ENCODE measurements at places on chromosomes 11 and 22.
A peak's percentile ranks its signal among the peaks of the same experiment; 100 is the strongest.

GRCh38 chr22:28239941-28240340 is 320.9 kb upstream of the PITPNB start:
- DNase-seq: no peak

DNA sequence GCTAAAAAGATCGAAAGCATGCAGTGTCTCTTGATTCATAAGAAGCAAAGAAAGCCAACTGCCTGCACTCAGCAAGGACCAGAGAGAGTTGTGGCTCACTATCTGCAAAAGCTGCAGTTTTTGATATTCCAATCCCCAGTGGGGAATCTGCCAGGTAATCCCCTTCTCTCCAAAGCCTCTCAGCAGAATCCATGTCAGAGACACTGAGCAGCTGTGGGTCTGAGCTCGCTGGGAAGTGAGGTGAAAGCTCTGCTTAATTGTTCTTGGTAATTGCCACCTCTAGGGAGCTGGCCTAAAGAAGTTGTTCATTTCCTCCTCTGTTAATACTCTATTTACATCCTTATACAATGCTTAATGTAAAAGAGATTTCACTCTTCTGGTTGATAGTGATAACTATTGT is 261.3 kb upstream of the LRRC4C start:
- DNase-seq: no peak

- DNase-seq: no peak
Observed at GRCh38 chr11:45745065-45745811, 59.7 kb upstream of the SLC35C1 start.

DNA sequence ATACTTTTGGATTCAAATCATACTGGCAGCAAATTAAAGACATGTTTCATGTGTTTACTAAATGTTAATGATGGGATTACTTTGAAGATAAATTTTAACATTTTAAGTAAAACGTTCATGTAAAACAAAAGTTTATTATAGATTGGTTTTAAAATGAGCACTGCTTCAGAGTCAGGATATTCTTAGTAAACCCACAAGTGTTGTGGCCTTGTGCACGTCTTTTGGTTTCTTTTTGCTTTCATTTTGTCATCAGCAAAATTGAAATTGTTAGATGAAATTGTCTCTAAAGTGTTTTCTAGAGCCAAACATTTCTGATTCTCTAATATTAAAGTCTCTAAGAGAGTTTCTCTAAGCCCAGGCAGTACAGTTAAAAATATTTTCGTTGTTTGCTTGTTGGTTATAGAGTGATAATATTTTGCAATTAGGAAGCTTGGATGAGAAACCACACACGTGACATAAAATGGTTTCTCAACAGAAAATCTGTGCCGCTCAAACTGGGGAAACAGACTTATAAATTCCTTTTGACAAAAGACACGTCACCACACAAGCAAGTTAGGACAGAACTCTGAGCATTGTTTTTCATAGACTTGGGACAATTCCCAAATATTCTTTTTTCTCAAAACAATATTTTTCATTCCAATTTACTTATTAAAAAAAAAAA is 164.4 kb downstream of the TEAD1 start:
- no peak for DNase-seq

DNA sequence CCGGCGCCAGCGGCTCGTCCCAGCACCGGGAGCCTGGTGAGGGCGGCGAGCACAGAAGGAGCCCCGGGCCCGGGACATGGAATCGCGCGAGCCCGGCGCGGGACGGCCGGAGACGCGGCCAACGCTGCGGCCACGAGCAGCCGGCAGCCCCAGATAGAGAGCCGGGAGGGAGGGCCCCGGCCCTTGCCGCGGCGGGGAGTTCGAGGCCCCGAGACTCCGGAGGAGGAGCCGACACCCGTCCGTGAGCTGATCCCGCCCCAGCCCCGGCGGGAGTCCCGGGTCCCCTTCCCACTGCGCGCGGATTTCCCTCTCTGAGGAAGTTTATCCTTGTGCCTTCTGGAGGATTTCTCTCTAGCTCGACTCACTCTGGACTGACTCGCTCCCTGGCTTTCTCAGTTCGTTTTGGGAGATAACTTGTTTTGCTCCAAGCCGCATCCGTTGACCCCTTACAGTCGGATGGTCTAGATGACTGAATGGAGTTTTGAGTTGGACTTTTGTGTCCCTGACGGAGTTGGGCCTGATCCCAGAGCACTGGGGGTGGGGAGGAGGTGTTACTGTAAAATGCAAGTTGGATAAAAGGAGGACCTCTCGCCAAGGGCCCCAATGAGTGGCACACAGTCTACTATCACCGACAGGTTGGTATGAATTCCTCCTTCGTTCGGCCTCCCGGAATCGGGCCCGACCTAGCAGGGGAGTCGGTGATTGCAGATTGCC is 585 bp downstream of the ARHGEF12 start:
- no peak for DNase-seq

DNA sequence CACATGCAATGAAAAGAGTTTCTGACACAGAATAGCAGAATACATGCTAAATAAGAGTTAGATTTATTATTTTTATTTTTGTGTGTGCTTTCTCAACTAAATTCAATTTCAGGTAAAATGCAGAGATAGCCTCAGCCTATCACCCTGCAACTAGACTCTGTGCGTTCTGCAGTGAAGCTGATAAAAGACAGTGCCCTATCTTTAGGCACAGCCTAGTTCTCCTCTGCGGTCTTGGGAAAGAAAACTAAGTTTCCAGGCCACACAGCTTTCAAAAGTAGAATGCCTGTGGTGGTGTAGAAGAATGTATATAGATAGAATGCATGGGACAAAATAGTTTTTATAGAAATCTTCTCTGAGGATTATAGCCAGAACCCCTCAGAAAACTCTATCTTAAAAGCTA is 12.0 kb upstream of the MMP1 start:
- DNase-seq: no peak

DNA sequence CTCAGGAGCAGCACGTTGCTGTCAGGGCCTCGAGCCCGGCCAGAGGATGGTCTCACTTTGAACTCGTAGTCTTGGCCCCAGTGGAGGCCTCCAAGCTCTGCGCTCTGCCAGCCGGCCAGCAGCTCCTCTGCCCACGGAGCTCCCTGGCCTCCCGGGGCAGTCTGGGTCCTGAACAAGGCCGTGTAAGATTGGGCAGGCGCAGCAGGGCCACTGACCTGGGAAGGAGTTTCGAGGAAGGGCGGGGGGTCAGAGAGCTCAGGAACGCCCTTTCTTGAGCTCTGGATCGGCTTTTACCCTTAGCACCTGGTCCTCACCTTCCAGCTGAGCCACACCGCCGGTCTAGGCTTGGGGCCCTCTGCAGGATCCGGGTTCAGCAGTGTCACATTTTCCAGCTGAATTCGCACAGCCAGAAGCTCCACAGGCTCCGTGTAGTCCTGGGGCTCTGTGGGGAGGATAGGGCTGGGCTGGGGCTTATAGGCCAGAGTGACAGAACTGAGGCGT is 2.1 kb downstream of the ROBO4 start:
- DNase-seq: no peak

DNA sequence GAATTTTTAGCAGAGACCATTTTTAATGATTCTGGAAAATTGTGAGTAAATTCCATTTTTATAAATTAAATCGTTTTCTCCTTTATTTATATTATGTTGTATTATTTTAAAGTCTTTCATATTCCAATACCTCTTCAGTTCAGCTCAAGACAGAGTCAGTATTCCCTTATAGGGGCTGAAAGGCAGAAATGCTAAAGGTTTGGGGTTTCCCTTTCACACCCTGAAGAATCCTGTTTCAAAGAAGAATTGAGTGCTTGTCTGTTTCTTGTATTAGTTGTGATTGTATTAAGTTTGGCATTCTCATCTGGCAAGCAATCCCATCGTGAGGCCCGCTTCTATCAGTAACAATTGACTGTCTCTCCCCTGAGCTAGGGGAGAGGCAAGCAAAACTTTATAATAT is 57.4 kb downstream of the PACSIN2 start:
- no peak for DNase-seq

DNA sequence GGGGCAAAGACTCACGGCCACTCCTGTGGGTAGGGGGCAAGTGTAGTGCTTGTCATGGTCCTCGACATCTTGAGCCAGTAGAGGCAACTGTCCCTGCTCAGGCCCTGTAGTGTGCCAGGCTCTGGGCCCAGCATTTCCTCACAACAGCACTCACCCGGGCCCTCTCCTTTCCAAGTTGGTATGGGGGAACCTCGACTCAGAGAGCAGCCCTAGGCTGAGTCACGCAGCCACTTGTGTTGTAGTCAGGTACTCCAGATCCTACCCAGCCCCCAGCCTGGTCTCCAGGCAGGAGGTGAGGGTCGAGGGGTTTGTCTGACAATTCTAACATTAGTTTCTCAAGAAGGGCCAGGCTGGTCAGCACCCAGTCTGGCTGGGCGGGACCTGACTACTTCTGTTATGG is 4.1 kb downstream of the RELT start:
- no peak for DNase-seq

DNA sequence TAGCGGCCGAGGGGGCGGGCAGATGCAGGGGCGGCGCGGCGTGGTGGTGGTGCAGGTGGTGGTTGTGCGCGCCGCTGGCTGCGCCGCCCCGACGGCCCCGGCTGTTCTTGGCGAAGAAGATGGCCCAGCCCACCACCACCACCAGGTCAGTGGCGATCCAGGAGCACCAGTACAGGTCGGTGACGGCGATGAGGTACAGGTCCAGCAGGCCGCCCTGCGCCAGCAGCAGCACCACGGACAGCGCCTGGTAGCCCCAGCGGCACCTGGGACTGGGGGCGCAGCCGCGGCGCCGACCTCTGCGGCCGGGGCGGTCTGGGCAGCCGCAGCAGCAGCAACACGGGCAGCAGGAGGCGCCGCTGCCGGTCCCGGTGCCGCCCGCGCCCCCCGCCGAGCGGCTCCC is 879 bp downstream of the TMEM121B start:
- DNase-seq: peak; percentile 35

DNA sequence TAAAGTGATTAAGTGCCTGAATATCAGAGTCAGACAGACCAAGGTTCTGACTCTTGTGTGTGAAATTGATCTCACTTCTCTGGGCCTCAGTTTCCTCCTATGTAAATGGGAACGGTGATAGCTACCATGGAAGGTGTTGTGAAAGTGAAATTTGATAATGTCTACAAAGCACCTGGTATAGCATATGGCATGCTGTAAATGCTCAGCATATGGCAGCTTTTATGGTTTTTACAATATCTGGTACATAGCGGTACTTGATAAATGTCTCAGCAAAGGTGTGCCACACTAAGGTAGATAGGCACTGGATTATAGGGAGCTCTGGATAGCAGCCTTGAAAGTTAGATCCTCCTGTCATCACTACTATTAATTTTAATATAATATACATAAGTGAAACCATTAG is 19.9 kb downstream of the POU2AF2 start:
- DNase-seq: no peak

DNA sequence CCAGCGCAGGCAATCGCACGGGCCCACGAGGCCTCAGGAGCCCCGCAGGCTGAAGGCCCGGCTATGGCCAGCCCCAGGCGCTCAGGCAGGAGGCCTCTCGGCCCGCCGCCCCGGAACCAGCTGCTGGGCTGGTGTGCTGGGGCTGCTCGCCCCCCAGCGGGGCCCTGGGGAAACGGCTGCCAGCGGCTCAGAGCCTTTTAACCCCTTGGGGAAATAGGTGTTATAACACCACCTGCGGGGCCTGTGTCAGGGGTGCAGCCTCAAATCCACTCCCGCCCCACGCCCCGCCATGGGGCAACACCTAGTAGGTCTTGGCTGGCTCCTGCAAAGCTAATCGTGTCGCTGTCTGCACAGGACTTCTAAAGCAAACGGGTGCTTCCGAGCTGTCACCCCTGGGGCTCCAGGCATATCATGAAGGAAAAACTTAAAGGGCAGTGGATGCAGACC is 237.4 kb downstream of the TTC28 start:
- DNase-seq: peak; percentile 58

GRCh38 chr11:65917434-65918210 is 1.2 kb downstream of the C11orf68 start:
- DNase-seq: no peak

All from activated CD4-positive, alpha-beta T cell treated with anti-CD3 and anti-CD28 coated beads for 24 hours (primary cell).